ENCODE measurements at places on chromosomes 4 and X. TPM values are rescaled to one million over a fixed set of nuclear protein-coding genes. Genes with fewer than 3 reads are reported as not detected.

The NLRP2B gene
- total RNA-seq: not detected

The OTUD6A gene
- total RNA-seq: not detected

The CT47B1 gene
- not detected for total RNA-seq

The TMEM271 gene
- not detected for total RNA-seq

The STOX2 gene
- 0.73 TPM for total RNA-seq

The EDA2R gene
- total RNA-seq: 22.8 TPM

The PABPC4L gene
- total RNA-seq: 0.17 TPM
